Muscle of leg (tissue), 16 donors: ENCODE measurements at places on chromosomes 13 and 19.

DNA sequence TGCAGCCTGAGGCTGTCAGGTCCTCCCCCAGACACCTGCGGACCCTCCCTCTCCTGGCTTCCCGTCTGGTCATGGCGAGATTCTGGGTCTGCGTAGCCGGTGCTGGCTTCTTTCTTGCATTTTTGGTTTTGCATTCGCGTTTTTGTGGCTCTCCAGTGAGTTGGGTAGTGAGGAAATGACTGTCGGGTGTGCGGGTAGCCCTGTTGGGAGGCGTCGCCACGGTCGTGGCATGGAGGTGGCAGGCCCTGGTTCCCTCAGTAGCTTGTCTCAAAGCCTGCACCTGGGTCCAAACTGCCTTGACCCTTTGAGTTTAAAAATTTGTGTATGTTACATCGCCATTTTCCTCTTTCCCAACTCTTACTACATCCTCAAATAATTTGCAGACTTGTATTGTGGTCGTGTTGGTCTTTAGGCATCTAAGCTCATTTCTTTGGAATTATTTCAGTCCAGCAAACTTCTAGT is 344 bp downstream of the NHLRC3 start:
- DNase-seq, result no peak

DNA sequence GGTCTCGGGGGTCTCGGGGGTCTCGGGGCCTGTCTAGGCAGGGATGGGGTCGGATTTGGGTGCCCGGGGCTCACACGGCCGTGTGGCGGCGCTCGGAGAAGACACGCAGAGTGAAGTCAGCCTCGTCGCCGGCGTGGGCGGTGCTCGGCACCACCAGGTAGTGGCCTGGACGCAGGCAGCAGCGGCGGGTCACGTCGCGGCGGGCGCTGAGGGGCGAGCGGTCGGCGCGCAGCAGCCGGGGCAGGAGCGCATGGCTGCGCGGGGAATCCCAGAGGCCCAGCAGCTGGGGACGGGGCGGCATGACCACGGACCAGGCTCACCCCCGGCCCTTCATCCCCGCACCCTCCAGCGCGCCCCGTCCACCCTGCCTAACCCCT is 8.2 kb downstream of the CAPN12 start:
- DNase-seq, result no peak

GRCh38 chr19:50959731-50960500 is 7.1 kb upstream of the KLK5 start:
- no peak for DNase-seq

GRCh38 chr13:101785858-101786257 is 333.4 kb downstream of the ITGBL1 start:
- DNase-seq, result no peak

DNA sequence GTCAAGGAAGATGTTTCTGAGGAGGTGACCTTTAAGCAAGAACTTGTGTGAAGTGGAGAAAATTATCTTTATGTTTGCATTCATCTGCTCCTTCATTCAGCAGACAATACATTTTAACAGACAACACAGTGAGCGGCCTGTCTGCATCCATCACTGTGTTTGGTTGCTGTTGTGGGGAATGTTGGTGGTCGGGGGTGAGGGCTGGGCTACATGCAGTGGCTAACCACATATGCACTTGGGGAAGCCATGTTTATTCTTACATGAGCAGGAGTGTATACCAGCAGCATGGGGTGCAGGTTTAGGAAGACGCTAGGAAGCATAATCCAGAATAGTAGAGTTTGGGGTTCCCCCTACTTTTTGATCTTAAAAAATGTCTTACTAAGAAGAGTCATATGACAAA is 66.4 kb downstream of the DHRS12 start:
- DNase-seq, result no peak

DNA sequence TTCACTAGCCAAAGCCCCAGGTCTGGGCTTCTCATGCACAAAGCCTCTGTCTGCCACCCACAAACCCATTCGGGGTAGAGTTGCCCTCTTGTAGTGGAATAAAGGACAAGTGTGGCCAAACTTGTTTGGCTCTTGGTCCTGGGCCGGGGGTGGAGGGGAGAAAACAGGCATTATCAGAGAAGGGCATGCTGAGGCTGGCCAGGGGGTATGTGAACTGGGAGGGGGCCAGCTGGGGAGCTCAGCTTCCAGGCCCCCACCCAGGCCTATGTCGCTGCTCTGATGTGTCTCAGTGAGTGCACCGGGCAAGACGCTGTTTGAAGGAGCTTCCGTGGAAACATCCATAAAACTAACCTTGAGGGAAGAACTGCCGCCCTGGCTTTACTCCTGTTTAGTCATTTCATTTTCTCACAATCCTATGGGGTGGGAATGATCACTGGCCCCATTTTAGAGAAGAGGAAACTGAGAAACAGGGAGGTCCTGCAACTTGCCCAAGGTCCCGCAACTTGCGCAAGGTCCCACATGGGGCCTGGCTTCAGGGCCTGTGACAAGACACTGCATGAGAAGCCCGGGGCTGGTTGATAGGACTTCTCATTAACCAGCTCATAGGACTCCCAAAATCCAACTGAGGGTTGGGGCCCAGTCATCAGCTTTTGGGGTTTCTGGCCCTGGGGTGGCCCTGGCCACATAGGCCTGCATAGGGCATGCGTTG is 30.8 kb downstream of the CCNE1 start:
- DNase-seq, result peak; percentile 36

DNA sequence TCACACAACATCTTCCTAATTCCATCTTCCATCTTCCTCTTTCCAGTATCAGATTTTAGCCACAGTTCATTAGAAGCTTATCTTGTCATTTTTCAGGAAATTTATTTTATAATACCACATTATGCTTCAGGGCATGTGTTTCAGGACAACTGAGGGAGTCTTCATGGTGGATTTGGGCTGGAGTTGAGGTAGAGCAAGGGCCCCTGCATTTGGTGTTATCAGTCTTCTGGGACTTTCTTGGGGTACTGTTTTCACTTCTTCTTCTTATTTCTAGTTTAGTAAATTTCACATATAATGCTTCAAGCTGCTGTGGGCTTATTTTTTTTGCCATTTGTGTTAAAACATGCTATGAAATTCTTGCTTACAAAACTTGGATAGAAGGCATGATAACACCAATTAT is 188.7 kb downstream of the LHFPL6 start:
- no peak for DNase-seq

GRCh38 chr19:53624771-53625545 is 6.8 kb upstream of the DPRX start:
- peak; percentile 7 for DNase-seq

DNA sequence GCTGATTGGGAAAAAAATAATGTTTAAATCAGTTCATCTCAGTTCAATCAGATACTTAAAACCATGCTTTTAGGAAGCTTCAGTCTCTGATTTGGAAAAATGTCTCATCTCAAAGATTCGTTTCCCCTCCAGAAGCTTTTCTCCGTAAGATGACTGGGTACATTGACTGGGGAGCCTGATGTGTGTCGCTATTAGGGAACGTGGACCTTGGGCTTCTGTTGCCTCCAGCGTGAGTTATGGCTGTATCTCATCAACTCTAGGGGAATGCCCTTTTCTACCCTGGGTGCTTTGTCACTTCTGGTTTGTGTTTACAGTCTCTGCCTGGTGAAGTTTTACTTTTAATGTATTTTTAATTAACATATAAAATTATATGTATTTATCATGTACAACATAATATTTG is 635.5 kb upstream of the GPC6 start:
- DNase-seq, result no peak

- DNase-seq, result no peak
Measured at GRCh38 chr13:44576351-44577235, 463 bp upstream of the TSC22D1 start.

GRCh38 chr13:29901710-29902631 is 51.6 kb upstream of the UBL3 start:
- peak; percentile 89 for DNase-seq

GRCh38 chr13:71378961-71379905 is 487.8 kb downstream of the DACH1 start:
- DNase-seq, result peak; percentile 46

GRCh38 chr13:24683838-24684599 is 3.8 kb downstream of the ATP12A start:
- no peak for DNase-seq

GRCh38 chr19:46225558-46226004 is 4.0 kb upstream of the IGFL1 start:
- DNase-seq, result peak; percentile 38

- DNase-seq, result no peak
Measured at GRCh38 chr13:101465877-101466276, 13.4 kb downstream of the ITGBL1 start.
